Stimulated activated CD4-positive, alpha-beta T cell treated with anti-CD3 and anti-CD28 coated beads, Interleukin-4, amount 100 ng/mL, for 24 hours (primary cell): ENCODE measurements at places on chromosomes 11 and 22.

GRCh38 chr11:91164452-91164822 lies 941.6 kb upstream of the CHORDC1 start:
- DNase-seq = no peak

DNA sequence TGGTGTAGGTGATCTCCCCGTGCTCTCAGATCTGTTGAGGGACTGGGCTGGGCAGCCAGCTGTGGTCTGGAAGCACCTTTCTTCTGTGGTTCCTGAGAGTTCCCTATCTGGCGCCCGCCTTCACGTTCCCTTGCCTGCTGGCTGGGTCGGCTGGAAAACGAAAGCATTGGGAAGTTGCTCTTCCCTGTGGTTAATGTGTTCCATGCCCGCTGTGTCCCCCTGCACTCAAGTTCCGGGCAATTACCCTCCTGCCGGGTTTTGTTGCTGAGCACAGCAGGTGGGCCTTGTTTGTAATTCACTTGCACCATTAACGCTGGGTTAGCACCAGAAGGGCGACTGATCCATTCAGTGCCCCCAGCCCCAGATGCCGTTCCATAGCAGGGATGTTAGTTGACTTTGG lies 134.1 kb downstream of the GRIK4 start:
- no peak for DNase-seq

DNA sequence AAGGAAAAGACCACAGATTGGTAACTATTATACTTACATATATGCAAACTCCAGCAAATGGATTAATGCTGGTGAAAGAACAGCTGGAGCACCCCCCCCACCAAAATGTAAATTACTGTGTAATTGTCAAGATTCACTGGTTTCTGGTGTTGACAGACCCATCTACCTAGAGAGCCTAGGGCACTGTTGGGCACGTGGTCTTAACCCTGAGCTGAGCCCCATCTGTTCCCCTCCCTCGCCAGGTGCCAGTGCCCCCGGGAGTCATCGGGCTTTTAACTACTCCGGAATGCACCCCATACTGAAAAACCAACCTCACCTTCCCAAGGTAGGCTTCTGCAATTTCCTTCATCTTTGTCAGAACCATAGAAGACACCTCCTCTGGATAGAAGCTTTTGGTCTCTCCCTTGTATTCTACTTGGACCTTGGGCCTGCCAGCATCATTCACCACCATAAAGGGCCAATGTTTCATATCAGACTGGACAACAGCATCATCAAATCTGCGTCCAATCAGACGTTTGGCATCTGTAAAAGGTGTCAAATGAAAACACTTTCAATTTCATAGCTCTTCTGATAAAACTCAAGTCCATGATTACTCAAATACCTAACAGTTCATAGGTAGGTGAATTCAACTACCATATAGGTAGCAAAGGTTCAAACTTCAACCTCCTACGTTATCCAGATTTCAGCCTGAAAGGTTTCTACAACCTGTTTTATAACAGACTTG lies 1.5 kb downstream of the HSPA8 start:
- peak; percentile 44 for DNase-seq

GRCh38 chr11:83540112-83540675 lies 254.0 kb upstream of the CCDC90B start:
- no peak for DNase-seq

DNA sequence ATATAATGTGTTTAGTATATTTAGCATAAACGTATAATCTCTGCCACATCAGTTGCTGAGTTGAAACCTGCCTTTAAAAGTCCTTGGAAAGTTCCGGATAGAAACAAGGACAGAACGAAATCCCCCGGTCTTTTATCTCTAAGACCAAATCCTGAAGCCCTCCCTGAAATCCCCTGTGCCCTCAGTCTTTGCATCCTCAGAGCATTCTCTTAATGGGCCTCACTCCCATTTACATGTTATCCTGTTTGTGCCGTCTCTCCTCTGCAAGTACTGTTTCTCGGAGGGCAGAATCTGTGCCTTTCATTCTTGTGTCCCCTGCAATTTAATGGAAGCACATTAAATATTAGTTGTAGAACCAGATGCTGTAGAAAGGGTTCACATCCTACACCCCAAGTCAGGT lies 56.0 kb downstream of the ZNRF3 start:
- no peak for DNase-seq

- DNase-seq = no peak
Observed at GRCh38 chr11:11253497-11253896, 99.6 kb downstream of the CSNK2A3 start.

- no peak for DNase-seq
Observed at GRCh38 chr22:40595497-40596234, 40.9 kb downstream of the MRTFA start.
